SK-N-DZ (cell line): ENCODE measurements at places on chromosomes 16 and 17.

- DNase-seq, result no peak
Observed at GRCh38 chr16:30354423-30355143, 525 bp downstream of the CD2BP2 start.

GRCh38 chr17:20156196-20157000 is 147.2 kb downstream of the SPECC1 start:
- DNase-seq, result no peak

GRCh38 chr17:6241996-6242395 is 171.8 kb downstream of the WSCD1 start:
- no peak for DNase-seq

DNA sequence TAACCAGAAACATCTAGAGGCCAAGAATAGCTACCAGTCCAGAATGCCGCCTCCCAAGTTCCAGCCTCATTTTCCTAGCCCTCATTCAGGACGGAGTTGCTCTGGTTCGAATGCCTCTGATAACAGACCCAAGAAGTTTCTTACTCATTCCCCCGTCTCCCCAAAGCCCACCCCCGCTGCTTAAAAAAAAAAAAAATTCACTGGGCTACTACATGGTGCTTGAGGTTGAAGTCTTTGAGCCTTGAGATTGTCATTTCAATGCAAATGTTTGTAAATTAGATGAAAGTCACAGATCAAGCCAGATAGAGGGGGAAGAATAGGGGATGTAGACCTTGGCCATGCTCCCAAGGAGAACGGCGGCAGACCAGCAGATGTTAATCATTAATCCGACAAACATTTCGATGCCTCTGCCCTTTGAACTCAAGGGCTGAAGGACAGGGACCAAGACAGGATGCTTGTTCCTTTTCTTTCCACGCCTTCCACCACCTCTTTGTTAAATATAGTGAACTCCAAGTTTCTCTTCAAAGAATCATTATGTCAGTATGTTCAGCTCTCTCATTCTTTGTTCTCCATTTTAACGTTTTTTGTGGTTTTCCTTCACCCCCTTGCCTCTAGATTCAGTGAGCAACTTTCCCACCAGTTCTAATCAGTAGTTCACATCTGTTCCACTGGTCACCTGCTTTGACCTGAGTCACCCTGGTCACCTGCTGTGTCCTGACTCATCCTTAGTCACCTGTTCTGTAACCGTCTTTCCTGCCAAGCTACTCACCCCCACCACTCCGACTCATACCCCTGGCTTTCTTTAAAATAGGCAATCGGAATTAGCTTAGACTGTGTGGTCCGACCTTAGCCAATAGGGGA is 190.3 kb downstream of the CPPED1 start:
- DNase-seq, result no peak

DNA sequence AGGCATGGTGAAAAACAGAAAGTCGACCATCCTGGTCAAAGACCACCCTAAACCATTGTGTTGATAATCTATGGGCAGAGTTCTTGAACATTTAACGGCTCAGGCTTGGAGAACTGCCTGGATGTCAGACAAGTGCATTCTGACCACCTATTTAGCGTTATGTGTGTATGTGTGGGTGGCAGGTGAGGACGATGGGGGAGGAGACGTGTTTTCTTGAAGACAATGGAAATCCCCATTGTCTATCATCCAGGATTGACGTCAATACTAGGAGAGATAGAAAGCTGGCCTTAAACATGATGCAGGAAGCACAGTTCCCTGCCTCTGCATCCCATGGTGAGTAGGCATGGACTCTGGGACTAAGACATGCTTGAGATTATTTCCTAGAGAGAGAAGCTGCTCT is 157.4 kb upstream of the MAF start:
- DNase-seq, result no peak

DNA sequence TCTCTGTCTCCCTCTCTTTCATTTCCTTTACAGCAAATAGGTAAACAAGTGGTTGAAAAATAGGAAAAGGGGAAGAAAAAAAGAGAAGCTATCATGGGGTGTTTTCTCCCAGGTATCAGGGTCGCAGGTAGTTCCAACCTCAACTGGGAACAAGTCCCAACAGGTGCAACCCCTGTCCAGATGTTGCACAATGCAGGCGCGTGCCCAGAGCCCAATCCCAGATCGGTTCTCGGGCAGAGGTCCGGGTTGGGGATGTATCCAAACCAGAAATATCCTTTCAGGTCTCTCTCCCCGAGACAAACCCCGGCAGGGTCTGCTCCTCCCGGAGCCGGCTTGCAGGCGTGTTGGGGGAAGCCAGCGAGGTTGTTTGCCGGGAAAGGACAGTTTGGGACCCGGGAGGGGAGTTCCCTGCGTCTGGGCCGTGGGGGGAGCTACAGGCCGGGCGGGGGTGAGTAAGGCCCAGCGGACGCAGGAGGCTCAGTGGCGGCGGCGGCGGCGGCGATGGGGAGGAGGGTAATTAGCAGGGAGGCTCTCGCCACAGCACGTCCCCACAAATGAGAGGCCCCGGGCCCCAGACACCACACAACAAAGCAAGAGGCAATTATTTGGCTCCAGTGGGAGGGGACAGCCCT is 21.2 kb upstream of the SP6 start:
- no peak for DNase-seq

GRCh38 chr16:29644338-29644857 is 18.6 kb upstream of the SPN start:
- DNase-seq, result no peak

GRCh38 chr16:79051313-79051712 is 549.2 kb downstream of the MAF start:
- DNase-seq, result no peak

- DNase-seq, result no peak
Observed at GRCh38 chr16:14375132-14375491, 254.9 kb downstream of the PARN start.

DNA sequence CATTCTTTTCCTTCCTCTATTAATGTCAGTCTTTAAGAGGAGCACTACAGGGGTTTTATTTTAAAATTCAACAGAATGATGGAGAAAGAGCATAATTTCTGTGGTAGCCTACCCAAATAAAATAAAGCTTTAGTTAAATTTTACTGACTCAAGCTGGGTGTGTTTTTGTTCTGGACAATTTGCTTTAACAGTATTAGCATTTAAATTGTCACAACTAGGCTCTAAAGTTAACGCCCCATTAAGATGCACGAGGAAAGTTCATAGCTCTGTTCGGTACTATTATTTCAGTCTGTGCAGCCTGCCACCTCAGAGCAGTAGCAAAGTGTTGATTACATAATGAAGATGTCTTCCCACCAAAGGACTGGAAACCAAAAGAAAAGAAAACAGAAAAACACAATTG is 52.0 kb downstream of the CDK12 start:
- DNase-seq, result no peak

GRCh38 chr16:83159049-83159448 is 532.3 kb downstream of the CDH13 start:
- DNase-seq, result no peak

GRCh38 chr17:21105064-21105894 is 21.5 kb upstream of the DHRS7B start:
- DNase-seq, result no peak

DNA sequence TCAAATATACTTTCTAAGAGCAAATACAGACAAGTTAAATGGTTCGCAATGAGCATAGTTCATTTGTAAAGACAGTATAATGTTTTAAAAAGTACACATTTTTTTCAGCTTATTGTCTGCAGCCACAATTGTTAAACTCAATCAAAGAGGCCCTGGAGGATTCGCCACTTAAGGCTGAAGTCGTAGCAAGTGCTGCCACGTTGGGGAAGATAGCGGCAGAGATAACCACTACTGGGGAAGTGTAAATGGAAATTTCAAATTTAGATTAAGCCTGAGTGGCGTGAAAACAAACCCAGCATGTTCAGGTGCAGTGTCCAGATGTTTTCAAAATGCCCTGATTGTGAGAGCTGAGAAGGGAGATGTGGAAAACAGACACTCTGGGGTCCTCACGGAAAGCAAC is 8.4 kb downstream of the PMP22 start:
- no peak for DNase-seq

DNA sequence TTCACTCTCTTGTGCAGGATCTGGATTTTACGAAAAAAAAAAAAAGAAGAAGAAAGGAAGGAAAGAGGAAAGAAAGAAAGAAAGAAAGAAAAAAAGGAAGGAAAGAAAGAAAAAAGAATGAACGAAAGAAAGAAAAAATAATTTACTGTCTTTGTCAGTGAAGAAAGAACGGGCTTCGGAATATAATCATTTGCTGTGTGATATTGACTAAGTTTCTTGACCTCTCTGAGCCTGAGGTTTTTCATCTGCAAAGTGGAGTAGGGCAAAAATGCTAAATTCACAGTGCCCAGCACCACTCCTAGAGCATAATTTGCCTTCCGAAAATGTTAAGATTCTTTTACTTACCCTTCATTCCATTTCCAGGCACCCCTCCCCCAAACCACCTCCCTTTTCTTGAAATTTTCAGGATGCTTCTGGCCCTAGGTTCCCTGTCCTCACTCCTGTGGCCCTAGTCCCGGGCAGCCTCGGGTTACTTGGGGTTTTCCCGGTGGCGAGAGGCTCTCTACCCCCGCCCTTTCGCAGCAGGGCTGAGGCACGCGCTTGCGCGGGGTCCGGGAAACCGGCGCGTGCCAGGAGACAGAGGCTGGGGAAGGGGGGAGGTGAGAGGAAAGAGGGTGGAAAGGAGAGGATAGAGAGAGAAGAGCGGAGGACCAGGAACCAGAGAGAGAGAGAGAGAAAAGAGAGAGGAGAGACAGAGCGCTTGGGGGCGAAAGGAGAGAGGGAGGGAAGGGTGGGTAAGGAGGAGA is at the start of gene CNTNAP1:
CNTNAP1 (plus strand) TSS at position 556 of the 746 bp plus-strand sequence. CDS start 299 bp downstream, outside the sequence.
- peak; percentile 77 for DNase-seq

GRCh38 chr16:10961231-10961630 is 16.9 kb downstream of the CLEC16A start:
- DNase-seq, result no peak

- no peak for DNase-seq
Observed at GRCh38 chr17:3032258-3033247, 30.9 kb downstream of the OR1D5 start.

DNA sequence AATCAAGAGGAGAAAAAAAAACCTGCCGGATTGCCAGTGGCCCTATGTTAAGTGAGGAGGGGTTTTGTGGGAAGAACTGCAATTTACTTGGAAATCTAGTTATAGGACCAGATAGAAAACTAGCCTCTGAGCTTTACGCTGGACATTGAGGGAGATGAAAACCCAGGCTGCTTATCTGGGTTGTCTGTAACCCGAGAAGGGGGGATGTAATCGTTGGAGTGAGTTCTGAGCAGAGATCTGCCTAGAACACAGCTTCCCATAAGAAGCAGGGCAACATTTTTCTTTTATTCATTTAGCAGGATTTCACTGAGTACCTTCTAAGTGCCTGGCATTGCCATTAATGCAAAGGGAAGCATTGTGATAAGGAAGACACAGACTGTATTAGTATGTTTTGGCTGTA is 70.6 kb downstream of the KATNIP start:
- DNase-seq, result peak; percentile 34

DNA sequence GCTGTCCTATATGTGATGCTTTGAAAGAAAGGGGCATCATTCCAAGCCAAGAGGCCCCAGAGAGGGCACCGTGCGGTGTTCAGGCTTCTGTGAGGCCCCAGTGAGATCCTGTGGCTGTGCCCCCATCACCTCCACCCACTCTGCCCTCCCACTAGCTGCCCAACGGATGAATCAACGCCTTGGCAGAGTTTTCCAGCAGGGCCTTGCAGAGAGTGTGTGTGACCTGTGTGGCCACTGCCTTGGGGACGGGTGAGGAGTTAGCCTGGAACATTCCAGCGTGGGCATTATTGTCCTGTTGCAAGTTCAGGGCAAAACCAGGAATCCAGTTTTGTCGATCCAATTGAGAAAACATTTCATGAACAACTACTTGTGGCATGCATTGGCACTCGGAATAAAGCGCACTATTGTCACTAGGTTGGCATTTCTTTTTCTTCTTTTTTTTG is 53.7 kb downstream of the SF3B3 start:
- DNase-seq, result no peak

DNA sequence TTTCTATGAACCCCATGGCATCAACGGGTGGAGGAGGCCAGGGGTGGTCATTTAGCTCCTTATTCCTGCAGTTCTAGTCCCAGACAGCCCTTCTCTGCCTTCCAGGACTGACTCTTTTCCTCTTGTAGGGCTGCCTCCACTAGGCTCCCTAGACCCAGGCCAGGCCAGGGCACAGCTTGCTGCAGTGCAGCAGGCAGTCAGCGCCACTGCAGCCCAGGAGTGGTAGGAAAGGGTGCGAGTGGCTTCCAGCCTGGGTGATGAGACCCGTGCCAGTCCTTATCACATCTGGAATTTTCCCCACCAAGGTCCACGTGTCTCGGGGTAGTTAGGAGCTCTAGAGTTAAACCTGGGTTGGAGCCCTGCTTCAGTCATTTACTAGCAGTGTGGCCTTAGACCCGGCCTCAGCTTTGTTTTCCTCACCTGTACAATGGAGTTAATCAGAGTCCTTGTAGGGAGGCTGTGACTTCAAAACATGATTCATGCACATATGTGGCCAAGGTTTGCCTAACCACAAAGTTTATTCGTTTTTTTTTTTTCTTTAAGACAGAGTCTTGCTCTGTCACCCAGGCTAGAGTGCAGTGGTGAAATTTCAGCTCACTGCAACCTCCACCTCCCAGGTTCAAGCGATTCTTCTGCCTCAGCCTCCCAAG is 4.7 kb downstream of the SLC5A11 start:
- no peak for DNase-seq

DNA sequence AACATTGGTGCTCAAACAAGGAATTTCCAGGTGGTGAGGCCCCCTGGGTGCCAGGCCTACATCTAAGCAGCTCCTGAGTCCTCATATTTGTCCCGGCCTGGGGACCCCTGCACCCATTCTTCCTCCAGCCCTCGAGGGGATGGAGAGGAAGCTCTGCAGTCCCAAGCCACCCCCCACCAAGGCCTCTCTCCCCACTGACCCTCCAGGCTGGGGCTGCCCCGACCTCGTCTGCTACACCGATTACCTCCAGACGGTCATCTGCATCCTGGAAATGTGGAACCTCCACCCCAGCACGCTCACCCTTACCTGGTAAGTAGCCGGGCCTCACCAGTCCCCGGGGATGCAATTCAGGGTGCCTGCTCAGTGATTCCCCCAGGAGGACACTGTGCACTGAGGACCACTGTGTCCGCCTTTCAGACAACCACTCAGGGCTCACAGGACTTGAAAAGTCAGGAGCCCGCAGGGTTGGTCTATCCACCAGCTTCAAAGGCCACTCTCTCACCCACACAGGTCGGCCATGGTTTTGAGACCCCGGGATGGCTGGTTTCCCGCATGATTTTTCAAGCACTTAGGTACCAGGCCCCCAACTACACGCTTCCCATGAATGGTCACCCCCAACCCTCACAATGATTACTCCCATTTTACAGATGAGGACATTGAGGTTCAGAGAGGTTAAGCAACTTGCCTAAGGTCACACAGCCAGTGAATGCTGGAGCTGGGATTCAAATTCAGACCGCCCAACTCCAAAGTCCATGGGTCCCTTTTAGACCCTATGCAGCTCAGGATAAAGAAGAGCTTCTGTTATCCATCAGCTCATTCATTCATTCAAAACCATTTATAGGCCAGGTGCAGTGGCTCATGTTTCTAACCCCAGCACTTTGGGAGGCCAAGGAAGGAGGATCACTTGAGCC is 32.4 kb downstream of the IL21R start:
- no peak for DNase-seq

- no peak for DNase-seq
Observed at GRCh38 chr16:35298460-35299243, 1839.2 kb downstream of the TP53TG3F start.
